ENCODE measurements at places on chromosomes 7 and 10.

DNA sequence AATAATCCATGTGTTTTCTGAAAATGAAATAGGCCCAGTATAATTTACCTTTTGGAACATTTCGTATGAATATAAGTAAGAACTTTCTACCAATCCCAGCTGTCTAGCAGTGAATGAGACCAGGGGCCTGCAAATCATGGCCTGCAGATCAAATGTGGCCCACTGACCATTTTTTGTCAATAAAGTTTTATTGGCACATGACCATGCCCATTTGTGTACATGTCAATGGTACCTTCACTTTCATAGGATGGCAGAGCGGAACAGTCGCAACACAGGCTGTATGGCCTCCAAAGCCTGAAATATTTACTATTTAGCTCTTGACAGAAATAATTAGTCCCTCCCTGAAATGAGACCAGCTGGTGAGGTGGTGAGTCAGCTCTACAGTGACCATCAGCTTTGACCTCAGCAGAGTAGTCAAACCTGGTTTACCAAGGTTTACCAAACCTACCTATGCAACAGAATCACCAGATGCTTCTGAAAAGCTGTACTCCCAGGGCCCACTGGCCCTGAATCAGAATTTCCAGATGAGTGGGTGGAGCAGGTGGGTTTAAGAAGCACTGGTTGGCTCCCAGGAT lies 13.8 kb upstream of the C10orf90 start:
- DNase-seq = no peak

GRCh38 chr7:73397521-73398281 lies 35.9 kb upstream of the FZD9 start:
- no peak for DNase-seq

DNA sequence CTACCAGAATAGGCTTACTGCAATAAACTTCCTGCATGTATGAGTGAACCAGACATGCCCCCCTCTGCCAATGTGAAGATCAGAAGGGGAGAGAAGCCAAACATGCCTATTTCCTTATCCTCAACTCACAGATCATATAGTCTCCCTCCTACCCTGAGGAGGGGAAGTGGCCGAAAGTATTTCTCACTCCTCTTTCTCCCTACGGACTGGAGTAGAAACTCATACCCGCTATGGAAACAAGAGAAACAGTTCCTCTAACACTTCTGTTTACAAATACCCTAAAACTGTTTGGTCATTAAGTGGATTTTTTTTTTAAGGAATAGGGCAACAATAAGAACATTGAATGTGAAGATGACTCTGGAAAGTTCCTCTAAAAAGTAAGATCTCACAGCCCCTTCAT lies 31.4 kb downstream of the CCNJ start:
- DNase-seq = no peak

GRCh38 chr10:114359953-114360345 lies 44.4 kb downstream of the AFAP1L2 start:
- DNase-seq = no peak

- DNase-seq = no peak
Measured at GRCh38 chr7:98802781-98803110, 67.1 kb downstream of the TMEM130 start.

GRCh38 chr7:152899548-152900109 lies 140.1 kb downstream of the ACTR3B start:
- DNase-seq = no peak

DNA sequence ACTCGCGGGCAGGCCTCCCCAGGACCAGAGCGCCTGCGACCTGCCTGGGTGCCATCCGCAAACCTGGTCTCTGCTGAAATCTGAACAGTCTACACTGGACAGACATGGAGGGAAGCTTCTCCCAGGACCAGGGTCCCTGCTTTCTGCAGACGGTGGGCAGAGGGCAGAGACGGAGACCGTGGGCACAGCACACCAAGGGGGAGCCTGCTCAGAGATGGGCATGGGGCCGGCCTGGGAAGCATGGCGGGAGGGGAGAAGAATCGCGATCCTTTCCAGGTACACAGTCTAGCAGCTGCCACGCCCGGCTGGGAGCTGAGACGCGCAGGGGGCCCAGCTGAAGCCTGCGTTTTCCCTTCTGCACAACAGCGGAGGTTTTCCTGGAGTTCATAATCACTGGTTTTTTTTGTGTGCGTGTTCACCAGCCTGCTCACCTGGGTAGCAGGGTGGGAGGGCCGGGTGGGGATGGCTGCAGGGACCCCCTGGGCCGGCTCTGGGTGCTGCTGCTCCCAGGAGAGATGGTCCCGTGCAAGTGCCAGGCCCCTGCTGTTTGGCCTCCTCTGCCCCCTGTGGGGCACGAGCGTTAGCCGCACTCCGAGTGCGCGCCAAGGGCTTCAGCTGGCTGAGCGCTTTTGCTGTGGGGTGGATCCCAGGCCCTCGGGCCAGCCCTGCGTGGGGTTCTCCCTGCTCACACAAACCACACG lies 448.8 kb downstream of the DNAJB6 start:
- no peak for DNase-seq

DNA sequence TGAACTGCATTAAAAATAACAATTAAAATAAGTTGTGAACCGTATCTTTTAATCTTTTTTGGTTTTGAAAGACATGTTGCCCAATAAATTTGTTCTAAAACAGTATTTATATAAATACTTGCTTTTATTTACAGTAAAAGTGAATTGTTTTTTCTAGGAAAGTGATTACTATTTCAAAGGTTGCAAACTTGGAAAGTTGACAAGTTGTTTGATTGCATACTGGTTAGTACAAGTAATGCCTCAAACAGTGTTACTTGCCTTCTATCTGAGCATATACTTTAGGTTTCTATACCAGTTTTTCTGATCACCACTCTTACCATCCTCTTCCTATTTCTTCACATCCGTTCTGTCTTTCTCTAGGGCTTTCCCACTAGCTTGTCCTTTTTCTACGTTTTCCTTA lies 212.6 kb downstream of the FOXP2 start:
- DNase-seq = no peak

DNA sequence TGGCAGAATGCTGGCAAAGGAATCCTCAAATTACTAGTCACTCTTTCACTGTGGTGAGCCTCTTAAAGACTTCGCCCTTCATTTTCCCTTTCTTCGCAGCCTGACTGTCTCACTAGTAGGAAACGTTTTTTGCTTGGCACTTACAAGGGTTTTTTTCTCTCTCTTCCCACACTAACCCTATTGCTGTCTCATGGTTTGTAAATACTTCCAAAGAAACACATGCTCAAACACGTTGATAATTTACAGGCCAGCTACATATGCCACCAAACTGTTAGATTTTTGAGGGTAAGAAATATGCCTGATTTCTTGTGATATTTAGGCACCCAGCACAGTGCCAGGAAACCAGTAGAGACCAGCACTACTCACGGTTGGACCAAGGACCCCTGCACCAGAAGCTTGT lies 248.3 kb upstream of the YAE1 start:
- DNase-seq = no peak

DNA sequence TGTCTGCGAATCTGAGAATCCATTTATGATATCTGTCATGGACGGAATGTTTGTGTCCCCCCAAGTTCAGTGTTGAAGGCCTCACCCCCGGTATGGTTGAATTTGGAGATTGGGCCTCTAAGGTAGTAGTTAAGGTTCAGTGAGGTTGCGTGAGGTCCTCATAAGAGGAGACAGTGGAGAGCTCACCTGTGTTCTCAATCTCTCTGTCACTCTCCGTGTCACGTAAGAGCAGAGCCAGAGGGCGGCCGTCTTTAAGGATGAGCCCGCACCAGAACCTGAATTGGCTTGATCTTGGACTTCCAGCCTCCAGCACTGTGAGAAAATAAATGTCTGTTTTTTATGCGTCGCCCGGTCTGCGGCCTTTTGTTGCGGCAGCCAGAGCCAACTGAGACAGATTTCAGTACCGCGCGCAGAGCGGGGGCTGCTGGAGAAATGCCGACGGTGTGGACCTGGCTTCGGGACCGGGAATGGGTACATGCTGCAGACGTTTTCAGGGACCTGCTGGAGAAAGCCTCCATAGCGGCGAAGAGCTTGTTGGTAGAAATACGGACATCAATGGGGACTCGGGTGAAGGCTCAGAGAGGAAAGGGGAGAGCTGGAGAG lies 40.2 kb downstream of the WDR37 start:
- DNase-seq = no peak

DNA sequence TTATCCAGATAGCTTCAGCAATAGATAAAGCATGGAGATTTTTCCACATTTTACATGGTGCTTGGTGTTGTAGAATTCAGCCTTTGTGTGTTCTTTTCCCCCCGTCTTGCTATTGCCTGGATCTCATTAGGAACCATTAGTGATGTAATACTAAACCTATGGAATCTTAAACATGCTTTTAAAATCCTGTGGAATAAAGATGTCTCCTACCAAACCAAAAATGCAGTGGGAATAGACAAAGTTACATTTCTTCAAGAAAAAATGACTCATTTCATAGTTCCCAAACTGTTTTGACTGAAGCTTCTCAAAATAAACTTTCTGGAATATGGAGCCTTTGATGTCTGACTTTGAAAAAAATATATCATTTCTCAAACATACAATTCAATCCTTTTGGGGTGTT lies 44.0 kb downstream of the CALD1 start:
- DNase-seq = no peak

DNA sequence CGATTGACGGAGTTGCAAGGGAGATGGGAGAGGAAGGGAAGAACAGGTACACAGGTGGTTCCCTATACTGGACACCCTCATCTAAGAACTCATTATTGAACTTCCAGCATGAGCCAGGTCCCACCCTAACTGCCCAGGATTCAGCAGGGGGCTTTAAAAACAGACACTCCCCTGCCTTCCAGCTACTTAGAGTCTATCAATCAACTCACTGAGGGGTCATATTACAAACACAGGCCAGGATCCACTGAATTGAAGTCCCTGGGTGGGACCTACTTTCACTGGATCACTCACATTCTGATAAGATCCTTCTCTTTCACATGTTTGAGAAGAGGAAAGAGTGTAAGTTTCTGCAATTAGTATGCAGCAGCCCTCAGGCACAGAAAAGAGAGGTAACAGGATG lies 92.8 kb downstream of the ITGA8 start:
- DNase-seq = no peak

GRCh38 chr10:29646960-29647461 lies 12.2 kb upstream of the SVIL start:
- no peak for DNase-seq

- DNase-seq = no peak
Measured at GRCh38 chr7:135929722-135930141, 47.4 kb downstream of the MTPN start.

DNA sequence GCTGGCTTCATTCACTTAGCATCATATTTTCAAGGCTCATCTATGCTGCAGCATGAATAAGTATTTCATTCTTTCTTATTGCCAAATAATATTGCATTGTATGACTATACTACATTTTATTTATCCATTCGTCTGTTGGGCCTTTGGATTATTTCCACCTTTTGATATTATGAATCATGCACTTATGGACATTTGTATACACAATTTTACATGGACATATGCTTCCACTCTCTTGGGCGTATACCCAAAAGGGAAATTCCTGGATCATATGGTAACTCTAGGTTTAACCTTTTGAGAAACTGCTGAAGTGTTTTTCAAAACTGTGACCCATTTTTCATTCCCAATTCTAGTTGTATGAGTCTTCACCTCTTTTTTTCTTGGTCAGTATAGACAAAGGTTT lies 80.3 kb upstream of the GNAI1 start:
- DNase-seq = no peak

- no peak for DNase-seq
Measured at GRCh38 chr7:89975577-89975976, 178.7 kb upstream of the STEAP1 start.

Data from erythroblast (primary cell).